ENCODE measurements at places on chromosomes 7 and 10.

DNA sequence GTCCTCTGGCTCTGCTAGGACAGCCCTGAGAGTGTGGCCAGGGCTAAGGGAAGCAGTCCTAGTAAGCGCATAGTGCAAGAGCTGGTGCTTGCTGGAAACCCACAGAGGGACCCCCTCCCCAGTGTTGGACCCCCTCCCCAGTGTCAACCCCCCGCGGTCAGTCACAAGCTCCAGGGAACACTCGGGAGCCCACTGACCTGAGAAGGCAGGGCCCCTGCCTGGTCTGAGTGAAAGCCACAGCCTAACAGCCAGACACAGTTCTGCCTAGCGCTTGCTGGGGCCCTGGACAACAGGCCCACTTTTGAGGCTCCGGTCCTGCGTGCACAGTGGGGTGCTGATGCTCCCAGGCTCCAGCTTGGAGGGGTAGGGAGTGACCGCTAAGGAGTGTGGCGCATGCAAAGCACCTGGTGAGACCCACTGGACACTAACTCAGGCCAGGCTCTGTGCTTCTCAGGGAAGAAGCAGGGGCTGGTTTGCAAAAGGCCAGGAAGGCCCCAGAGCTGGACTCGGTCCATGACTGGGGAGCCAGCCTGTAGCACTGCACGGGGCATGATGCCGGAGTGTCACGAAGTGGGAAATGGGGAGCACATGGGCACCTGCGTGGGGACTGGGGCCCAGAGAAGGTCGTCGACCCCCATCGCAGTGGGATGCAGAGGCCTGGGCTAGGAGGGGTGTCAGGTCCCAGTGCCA, 175.8 kb upstream of the PPP2R2D start:
- no peak for DNase-seq

DNA sequence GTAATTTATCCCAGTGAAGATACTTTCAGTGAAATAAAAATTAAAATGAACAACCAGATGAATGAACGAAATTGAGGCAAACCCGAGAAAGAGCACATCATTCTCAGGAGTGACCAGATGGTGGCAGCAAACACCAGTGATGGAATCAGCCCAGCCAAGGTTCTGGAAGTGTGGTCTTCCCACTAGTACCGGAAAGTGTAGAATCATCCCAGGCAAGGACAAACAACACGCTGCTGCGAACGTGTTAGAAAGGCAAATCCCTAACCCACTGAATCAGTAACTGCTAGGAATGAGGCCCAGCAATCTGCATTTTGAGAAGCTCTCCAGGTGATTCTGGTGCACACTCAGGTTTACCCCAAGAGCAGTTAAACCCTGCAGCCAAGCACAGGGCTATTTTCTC, 15.5 kb upstream of the SLC18A3 start:
- DNase-seq = no peak

GRCh38 chr10:5628451-5629302, 37.7 kb downstream of the ASB13 start:
- DNase-seq = no peak

DNA sequence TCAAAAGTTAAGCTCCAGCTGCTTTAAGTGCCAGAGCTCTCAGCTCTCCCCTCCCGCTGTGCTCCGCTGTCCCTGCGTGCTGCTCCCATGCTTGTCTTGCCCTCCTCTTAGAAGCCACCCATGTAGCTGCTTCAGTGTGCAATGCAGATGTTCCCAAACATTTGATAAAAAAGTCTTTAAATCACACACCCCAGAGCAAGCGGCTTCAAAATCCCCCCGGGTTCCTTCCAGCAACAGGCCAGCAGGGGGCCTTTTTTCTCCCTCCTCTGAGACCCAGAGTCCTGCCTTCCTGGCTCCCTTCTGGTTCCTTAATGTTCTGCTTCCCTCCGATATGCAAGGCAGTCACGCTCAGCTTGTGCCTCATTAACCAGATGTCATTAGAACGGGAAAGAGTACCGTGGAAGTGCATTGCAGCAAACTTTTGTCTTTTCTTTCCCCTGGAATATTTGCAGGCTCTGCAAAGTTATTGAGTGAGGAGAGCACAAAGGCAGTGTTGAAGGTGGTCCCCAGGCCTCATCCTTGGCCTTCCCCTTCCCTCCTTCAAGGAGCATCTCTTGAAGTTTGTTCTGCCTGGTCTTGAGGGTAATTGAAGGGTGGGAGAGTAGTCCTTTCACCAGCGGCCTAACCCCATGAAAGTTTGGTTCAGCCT, 25.5 kb downstream of the LDB3 start:
- peak; percentile 37 for DNase-seq

DNA sequence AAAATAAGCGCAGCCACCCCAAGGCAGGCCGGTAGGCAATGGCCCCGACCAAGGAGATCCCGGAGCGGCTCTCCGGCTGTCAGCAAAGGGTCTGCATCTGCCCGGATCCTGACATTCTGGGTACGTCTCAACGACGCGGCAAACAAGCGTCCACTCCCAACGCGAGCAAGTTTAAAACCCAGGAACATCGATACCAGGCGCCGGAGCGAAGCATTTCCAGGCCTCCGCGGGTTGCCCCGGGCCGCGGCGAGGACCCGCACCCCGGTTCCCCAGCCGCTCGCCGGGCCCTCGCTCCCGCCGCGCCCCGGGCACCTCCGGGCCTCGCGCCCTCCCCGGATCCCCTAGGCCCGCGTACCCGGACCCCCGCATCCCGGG, 453 bp downstream of the URGCP start:
- DNase-seq = peak; percentile 11

GRCh38 chr7:36202398-36202797, 49.3 kb downstream of the EEPD1 start:
- no peak for DNase-seq

DNA sequence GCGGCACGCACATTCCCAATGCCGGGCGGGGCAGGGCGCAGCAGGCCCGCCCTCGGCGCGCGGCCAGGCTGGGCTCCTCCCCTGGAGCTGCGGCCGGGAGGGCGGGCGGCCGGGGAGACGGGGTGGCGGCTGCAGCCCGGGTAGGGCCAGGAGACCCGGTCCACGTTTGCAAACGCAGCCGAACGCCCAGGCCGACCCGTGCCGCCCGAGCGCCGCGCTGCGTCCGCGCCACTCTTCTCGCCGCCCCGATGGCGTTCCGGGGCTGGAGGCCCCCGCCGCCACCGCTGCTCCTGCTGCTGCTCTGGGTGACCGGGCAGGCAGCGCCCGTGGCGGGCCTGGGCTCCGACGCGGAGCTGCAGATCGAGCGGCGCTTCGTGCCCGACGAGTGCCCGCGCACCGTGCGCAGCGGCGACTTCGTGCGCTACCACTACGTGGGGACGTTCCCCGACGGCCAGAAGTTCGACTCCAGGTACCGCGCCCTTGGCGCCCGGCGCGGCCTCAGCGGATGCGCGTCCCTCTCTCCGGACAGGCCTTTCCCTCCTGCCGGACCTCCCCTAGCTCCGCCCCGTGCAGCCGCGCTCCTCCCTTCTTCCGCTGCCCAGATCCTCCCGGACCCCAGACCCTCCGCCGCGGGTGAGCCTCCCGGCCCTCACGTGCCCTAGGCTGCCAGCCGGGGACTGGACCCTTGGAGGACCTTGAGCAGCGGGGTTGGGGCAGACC, at the start of gene FKBP9:
TSS of gene FKBP9 (plus strand) at position 115 of the 720 bp plus-strand sequence. CDS start at position 249, 134 bp downstream.
- peak; percentile 6 for DNase-seq

DNA sequence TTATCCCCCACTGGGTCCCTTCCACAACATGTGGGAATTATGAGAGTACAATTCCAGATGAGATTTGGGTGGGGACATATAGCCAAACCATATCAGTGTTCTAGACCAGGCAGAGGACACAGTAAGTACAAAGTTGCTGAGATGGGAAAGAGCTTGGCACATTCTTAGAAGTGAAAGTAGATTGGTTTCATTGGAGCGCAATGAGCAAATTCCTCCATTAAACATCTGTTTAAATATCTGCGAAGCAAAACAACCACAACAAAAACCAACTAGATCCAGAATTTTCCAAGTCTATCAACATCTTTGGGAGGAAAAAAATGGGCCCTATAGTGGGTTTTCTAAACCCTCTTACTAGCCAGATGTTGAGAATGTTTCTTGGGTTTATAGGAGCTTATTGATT, 80.0 kb upstream of the STEAP1B start:
- DNase-seq = no peak

- no peak for DNase-seq
Measured at GRCh38 chr7:142954680-142955268, 7.4 kb downstream of the KEL start.

GRCh38 chr10:43739161-43739560, 90.5 kb upstream of the ZNF32 start:
- DNase-seq = no peak

- no peak for DNase-seq
Measured at GRCh38 chr7:115363916-115364315, 442.0 kb downstream of the MDFIC start.

DNA sequence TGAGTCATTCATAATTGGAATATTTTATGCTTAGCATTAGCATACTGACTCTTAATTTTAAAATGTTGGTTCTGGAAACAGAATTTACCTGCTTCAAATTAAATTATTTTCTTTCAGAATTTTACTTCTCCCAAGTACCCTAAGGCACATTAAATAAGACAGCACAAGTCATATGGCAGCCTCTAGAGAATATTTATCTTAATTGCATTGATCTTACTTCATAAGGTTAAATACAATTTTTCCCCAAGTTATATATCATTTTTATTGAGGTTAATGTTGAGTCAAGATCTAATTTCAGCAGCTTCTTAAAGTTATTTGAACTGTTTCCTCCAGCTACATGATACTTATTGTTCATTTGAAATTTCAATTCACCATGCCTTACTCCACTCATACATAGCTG, 123.1 kb upstream of the IMMP2L start:
- no peak for DNase-seq

- no peak for DNase-seq
Measured at GRCh38 chr7:151813997-151814396, 62.9 kb downstream of the PRKAG2 start.

- no peak for DNase-seq
Measured at GRCh38 chr7:265192-265997, 24.6 kb upstream of the FOXL3 start.

GRCh38 chr7:138876326-138876725, 78.3 kb upstream of the ATP6V0A4 start:
- no peak for DNase-seq

DNA sequence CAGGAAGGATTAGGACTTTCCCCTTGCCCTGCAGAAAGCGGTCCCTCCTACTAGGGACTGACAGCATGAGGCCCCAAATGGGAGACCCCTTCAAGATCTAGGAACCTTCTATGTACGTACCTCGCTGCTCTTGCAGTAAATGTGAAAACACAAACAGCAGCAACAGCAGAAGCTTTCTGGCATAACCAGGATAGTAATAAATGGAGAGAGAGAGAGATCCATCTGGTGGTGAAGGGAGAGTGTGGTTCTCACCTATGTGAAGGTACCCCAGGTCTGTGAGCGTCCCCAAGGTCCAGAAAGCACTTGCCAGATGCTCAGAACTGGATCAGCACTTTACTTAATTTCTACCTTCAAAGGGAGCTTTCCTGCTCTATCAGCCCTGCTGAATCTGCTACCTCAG, 592.7 kb downstream of the PARD3 start:
- DNase-seq = no peak

- DNase-seq = no peak
Measured at GRCh38 chr10:36491926-36492325, 633.5 kb upstream of the ANKRD30A start.

GRCh38 chr7:105353752-105354328, 34.9 kb downstream of the SRPK2 start:
- peak; percentile 51 for DNase-seq

GRCh38 chr10:75924309-75924902, 493.0 kb downstream of the LRMDA start:
- DNase-seq = no peak

Measured in CD4-positive, alpha-beta T cell treated with Interleukin-1 beta for 1 hour (primary cell).